ENCODE measurements at places on chromosomes 3 and 15.

DNA sequence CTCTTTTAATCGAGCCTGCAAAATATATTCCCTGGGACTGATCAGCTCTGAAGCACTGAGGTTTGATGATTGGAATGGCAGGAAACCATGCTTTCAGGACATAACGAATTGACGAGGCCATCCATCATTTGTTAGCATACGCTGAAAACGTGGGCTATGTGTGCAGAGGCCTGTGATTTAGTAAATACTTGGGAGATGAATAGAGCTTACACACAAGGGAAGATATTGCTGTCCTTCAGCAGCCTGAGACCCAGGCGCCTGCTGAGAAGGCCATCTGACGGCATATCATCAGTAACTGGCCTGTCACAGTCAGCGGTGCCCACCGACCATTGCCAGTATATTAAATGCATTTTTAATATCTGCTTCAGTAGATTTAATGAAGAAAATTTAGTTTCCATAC lies 16.2 kb downstream of the CDIN1 start:
- DNase-seq: no peak

- no peak for DNase-seq
Observed at GRCh38 chr3:56939834-56940233, 120.6 kb upstream of the SPATA12 start.

- no peak for DNase-seq
Observed at GRCh38 chr3:189555558-189555881, 75.7 kb upstream of the TP63 start.

GRCh38 chr3:190360228-190360627 lies 27.7 kb upstream of the CLDN16 start:
- DNase-seq: no peak

- DNase-seq: no peak
Observed at GRCh38 chr15:57152666-57153539, 223.4 kb upstream of the CGNL1 start.

- DNase-seq: no peak
Observed at GRCh38 chr3:63029921-63030320, 154.7 kb upstream of the CADPS start.

DNA sequence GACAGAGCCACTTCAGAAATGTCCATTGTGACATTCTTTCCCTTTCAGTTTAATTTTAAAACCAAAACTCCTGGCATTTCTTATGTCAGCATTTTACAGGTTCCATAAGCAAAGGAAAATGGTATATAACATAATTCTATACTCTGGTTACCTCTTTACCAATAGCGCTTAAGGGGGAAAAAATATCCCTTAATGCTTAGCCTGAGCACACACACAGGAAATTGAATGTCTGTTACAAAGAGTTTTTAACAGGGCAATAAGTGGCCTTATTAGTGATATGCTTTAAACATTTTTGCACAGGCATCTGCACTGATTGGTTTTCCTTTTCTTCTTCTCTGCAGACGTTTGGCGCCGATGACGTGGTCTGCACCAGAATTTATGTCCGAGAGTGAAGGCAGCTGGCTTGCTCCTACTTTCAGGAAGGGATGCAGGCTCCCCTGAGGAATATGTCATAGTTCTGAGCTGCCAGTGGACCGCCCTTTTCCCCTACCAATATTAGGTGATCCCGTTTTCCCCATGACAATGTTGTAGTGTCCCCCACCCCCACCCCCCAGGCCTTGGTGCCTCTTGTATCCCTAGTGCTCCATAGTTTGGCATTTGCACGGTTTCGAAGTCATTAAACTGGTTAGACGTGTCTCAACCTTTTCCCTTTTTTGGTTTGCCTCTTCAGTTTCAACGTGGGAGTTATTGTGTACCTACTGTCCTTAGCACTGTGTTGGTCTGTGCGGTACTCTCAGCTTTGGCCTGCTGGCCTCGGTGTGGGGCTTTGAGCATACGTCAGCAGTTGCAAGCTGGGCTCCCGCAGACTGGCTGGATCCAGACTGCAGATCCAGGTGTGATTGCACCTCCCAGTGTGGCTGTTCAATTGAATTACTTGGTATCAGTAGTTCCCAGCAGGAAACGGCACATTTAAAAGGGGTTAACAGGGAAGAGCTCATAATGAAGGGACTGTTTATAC lies 7.7 kb downstream of the CRABP1 start:
- no peak for DNase-seq

DNA sequence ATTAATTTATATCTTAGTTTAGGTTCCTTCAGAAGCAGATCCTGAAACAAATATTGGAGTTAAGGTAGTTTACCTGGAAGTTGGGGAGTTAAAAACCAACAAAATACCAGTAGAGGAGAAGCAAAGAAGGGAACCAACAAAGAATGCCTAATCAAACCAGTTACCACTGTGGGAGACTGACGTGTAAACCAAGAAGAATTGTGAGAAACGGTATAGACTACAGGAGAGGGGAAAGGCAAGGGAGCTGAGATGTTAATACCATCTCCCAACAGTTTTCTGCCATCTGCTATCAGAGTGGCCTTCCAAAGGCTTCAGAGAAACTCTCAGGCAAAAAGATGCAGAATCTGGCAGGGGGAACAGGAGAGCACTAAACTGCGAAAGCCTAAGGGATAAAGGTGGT lies 53.5 kb downstream of the BFSP2 start:
- DNase-seq: no peak

DNA sequence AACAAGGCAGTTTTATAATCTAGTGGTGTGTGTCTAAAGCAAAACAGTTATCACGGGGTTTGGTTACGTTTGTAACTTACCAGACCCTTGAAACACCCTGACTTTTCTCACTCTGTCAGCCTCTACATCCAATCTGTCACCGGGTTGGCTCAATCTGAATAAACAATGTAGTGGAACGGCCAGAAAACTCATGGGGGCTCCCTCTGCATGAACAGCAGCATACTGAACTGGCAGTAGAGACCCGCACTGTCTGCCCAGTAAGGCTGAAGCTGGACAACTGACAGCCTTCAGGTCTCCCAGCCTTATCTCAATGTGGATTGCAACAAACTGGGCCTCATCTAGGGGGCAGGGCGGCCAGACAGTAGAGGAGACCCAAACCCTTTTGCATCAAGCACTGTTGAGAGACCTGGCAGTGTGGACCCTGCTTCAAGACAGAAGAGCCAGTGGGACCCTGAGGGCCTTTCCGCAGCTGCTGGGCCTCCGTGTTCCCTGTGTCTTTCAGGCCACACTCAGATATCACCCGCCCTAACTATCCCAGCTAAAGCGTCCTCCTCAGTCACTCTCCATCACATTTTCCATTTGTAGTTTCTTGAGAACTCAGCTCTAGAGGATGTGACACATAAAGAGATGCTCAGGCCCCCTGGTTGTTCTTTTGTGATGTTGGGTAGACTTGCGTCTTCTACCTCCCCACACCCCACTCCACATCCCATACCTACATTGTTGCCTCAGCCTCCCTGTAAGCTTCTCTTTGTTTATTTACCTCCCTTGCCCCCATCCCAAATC lies 181.2 kb upstream of the NR2E3 start:
- no peak for DNase-seq

DNA sequence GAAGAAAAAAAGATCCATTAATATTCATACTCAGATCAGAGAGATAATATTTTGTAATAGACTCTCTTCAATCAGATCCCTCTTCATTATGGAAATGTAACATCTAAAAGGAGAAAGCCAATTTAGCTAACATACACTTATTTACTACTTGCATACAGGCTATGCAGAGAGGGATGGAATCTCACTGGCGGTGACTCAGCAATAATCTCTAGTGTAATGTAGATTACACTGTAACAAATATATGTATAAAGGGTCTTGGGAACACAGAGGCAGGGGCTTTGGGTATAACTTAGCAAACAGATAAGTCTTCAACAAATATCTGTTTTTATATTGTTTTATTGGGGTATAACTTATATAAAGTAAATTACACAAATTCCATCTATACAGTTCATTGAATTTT lies 69.6 kb downstream of the CGNL1 start:
- no peak for DNase-seq

DNA sequence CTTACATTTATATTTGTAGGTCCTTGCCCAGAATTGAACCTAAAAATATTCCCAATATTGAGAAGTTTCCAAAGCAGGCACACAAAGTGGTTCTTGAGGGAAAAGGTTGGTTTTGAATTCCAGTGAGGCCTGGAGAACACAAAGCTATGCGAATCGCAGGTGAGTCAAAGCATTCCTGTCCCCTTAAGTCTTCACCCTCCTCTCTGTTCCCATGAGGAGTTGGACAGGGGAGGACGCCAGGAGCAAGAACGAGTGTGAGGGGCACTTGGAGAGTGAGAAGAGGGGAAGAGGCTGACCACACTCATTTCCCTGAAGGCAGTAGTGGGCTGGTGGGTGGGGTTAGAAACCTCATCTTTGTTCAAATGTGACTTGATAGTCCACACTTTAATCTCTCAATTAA lies 185.8 kb upstream of the EOMES start:
- no peak for DNase-seq

DNA sequence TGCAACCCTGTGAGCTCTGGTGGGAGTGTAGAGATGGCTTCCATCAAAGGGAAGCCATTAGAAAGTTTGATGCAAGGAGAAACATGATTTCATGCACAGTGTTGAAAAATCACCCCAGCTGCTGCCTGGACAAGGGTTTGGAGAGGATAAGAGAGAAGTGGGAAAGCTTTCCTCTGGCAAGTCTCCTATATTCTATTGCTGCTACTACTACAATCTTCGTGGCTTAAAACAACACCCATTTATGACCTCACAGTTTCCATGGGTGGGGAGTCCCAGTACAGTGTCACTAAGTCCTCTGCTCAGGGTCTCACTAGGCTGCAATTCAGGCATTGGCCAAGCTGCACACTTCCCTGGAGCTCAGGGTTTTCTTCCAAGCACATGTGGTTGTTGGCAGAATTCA lies 229.3 kb downstream of the TAFA4 start:
- no peak for DNase-seq

DNA sequence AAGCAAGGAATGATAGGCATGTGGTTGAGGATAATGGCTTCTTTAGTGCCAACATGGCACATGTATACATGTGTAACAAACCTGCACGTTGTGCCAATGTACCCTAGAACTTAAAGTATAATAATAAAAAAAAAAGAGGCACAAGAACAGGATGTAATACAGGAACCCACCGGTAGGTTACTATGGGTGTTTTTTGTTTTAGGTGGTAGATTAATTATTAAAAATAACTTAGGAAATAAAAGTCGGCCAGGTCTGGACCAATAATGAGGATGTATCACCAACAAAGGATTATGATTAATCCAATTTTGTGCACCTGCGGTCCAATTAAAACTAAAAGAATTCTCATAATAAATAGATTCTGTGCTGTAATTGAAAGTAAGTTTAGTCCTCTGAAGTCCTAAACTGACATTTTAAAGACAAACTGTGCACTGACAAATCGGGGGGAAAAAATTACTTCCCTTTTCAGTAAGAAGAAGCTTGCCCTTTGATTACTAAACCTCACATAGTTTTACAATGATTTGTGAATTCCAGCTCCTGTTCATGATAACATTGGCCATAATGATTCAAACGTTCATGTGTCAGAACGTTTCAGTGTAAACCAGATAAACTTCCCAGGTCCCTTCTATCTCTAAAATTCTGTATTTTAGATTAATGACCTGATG lies 62.2 kb downstream of the CASR start:
- no peak for DNase-seq

DNA sequence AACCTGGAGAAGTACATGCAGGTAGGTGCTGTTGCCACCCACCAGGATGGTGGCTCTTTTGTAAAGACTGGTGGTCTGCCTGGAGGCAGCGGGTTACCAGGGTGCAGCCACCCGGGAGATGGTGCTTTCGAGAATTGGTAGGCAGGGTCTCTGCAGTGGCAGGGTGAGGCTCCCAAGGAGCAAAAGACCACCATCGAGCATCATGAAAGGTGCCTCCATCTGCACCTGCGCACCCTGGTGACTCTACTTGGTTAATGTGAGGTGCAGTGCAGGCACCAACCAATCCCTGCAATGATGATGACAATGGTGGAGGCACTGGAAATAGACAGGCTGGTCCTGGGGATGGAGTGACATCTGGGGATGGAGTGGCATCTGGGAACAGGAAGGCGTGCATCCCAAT lies 236.7 kb downstream of the ADAMTS17 start:
- no peak for DNase-seq

GRCh38 chr15:92051716-92052115 lies 198.2 kb downstream of the SLCO3A1 start:
- no peak for DNase-seq

- DNase-seq: no peak
Observed at GRCh38 chr15:80006946-80007345, 36.0 kb upstream of the BCL2A1 start.

DNA sequence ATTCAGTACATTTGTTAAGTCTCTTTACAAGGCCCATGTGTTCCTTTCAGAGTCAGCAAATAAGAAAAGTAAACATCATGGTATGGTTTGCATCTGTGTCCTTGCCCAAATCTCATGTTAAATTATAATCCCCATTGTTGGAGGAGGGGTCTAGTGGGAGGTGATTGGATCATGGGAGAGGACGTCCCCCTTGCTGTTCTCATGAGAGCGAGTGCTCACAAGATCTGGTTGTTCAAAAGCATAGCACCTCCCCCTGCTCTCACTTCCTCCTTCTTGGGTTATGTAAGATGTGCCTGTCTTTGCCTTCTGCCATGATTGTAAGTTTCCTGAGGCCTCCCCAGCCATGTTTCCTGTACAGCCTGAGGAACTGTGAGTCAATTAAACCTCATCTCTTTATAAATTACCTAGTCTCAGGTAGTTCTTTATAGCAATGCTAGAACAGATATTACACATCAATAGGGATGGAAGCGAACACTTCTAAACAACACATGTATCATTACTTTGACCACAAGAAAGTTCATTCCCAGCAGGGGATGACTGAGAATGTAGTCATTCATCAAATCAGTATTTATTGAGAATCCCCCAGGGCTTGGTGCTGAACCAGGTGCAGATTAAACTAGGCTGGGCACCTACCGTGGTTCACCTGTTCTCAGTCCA lies 4.1 kb downstream of the EFCAB12 start:
- no peak for DNase-seq

GRCh38 chr15:100923902-100924301 lies 4.7 kb downstream of the LRRK1 start:
- DNase-seq: no peak

DNA sequence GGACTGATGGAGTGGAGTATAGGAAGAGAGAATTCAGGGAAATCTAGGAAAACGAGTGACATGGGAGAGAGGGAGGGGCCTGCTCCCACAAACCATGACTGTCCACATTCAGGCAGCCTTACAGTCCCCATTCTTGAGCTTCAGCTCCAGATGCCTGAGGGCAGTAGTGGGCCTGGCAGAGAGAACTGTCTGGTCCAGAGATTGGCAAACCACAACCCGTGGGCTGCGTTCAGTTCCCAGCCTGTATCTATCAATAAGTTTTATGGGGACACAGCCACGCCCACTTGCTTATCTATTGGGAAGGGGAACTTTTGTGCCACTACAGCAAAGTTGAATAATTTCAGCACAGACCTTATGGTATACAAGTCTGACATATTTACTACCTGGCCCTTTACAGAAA lies 63.8 kb downstream of the SLCO2A1 start:
- no peak for DNase-seq

DNA sequence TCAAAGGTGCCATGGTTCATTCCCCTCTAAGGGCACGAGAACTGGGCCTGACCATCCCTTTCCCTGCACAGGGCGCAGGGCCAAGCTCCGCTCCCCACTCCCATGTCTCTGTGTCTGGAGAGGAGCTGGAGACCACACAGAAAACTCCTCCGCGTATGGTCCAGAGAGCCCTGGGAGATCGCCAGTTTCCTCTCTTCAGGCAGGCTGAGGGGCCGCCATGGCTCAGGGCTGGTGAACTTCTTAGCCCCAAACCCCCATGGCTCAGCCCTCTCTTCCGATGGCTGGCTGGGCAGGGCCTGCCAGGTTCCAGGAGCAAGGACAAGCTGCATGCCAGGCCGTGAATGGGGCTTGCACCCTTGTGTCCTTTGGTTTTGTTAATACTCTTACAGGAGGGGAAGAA lies 52.9 kb downstream of the EXOG start:
- DNase-seq: peak; percentile 5
